Globus pallidus (tissue), 1 donor: ENCODE measurements at places on chromosomes 16 and 17.
A peak's percentile ranks its signal among the peaks of the same experiment; 100 is the strongest.

DNA sequence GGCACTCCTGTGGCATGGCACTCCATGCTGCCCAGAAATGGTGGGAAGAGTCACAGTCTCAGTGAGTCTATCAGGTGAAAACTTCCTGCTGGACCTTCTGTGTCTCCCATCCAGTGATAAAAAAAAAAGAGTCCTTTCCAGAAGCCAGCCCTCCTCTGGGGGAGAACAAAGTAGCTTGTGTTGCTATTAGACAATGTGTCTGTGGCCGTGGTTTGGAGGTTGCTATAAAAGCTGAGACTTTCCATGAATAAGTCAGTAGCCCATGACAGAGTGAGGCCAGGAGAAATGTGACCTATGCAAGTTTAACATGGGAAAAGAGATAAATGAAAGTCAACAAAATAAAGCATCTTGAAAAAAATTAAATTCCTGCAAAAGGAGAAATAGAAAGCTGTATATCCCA lies 250.7 kb upstream of the MON1B start:
- no peak for DNase-seq

- DNase-seq: peak; percentile 38
Measured at GRCh38 chr17:64984851-64985521, 65.7 kb upstream of the LRRC37A3 start.

DNA sequence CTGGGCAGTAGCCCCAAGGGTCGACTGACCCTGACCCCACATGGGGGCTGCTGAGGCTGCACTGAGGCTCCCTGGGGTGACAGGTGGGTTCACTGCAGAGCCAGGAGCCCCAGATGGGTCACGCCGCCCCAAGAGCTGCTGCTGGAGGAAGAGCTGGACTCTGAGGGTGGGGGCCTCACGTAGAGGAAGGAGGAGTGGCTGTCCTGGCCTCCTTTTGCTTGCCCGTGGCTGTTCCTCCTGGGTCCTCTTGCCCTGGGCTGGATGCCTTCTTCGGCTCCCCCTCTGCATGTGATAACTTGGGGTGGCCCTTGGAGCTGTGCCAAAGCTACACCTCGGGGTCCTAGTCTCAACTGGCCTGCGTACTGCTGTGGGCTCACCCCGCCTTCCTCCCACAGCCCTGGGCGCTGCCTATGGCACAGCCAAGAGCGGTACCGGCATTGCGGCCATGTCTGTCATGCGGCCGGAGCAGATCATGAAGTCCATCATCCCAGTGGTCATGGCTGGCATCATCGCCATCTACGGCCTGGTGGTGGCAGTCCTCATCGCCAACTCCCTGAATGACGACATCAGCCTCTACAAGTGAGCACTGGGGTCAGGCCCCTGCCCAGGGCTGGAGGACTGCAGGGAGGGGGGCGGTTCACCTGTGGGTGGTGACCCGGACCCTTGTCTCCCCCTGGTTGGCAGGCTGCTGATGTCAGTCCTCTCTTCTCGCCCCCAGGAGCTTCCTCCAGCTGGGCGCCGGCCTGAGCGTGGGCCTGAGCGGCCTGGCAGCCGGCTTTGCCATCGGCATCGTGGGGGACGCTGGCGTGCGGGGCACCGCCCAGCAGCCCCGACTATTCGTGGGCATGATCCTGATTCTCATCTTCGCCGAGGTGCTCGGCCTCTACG lies 1.1 kb upstream of the AMDHD2 start:
- DNase-seq: no peak

DNA sequence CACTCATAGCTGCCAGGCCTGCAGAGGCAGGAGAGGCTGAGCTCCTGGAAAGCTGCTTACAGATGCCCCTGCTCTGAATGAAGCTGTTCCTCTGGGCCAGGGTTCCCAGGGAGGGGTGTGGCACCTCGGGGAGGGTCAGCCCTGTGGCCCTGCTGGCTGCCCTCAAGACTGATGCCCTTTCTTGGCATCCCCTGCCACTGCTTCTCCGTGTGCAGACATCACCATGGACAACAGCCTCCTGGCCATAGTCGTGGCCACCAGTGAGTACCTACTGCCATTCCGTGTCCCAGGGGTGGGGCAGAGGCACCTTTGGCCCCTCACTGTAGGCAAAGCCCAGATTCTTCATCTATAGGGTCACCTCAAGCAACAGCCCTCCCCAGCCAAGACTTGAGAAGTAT lies 8.9 kb downstream of the MRPL27 start:
- no peak for DNase-seq

DNA sequence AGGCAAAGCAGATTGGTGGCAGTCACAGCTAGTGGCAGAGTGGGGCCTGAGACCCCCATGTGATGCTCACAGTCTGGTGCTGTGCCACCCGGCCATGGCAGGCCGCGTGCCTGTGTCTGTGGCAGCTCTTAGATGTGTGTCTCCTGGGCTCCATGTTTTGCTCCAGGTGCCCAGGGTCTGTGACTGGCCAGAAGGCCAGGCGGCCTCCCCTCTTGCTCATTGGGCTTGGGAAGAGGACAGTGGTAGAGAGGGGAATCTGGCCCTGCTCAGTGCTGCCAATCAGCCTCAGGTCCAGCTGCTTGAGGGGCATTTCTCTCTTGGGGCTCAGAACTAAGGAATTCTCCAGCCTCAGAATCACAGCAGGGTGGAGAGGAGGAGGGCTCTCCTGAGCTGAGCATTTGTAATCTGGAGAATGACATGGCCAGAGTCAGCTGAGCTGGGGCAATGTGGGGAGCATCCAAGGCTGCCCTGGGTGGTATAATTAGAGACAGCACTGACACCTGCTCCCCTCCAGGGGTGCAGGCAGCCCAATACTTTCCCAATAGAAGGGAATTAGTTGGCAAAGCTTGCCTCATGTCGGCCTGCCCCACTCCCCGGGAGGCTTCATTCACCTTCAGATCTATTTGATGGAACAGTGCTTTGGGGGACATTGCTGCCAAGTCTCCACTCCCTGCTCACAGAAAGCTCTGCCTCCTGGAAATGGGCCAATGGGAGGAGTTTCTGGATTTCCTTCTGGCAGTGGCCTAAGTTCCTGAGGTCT lies 2.7 kb upstream of the LASP1NB start:
- peak; percentile 49 for DNase-seq

DNA sequence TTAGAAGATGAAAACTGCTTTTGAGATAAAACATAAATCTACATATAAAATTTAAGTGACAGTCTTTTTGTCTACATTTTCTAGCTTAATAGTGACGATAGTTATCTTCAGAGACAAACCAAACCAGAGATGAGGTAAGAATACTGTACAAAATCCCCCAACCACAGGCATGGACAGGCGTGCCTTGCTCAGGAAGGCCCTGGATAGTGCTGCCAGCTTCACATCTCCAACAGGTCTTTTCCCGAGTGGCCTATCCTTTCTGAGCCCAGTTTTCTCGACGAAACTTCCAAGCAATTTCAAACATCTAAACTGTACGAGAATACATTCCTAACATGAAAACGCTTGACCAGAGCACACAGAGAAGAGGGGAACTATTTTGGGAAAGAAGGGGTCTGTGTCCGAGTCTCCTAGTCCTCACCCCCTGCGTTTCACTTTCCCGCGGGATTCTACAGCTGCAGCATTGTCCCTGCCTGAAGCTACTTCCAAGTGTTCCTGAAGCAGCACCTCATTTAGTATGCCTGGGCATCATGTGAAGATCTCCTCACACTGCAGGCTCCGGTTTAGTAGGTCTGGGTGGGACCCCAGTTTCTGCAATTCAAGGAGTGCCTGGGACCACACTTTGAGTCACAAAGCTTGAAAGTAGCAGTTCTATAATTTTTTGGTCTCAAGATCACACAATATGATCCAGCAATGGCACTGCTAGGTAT lies 37.8 kb downstream of the GNA13 start:
- no peak for DNase-seq

GRCh38 chr17:77404812-77405581 lies 264.2 kb downstream of the SEC14L1 start:
- no peak for DNase-seq

- peak; percentile 36 for DNase-seq
Measured at GRCh38 chr17:69511250-69511649, 96.8 kb downstream of the MAP2K6 start.

DNA sequence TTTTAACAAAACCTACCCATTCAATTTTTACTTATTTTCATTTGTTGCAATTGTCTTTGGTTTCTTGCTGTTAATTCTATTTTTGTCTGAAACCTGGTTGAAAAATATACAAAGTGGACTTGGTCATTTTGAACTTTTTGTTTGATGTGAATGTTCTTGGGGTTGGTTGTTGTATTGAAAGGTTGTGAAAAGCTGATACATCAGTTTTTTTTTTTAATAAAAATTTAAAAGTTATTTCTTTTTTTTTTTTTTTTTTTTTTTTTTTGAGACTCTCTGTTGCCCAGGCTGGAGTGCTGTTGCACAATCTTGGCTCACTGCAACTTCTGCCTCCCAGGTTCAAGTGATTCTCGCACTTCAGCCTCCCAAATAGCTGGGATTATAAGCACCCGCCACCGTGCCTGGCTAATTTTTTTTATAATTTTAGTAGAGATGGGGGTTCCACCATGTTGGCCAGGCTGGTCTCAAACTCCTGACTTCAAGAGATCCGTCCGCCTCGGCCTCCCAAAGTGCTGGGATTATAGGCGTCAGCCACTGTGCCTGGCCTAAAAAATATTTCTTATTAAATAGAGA lies 28.9 kb downstream of the WIPF2 start:
- DNase-seq: no peak

DNA sequence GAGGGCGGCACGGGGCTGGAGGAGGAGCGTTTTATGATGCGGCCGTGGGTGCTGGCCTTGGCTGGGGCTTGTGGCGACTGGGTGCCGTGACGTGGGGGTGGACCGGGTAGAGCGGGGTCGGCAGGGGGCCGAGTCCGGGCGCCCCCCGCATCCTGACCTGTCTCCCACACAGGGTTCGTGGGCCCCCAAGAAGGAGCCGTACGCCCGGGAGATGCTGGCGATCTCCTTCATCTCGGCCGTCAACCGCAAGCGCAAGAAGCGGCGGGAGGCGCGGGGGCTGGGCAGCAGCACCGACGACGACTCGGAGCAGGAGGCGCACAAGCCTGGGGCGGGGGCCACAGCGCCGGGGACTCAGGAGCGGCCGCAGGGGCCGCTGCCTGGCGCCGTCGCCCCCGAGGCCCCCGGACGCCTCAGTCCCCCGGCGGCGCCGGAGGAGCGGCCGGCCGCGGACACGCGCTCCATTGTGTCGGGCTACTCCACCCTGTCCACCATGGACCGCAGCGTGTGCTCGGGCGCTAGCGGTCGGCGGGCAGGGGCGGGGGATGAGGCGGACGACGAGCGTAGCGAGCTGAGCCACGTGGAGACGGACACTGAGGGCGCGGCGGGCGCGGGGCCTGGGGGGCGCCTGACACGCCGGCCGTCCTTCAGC lies 81.6 kb downstream of the ARHGAP23 start:
- no peak for DNase-seq

GRCh38 chr16:85436636-85437165 lies 176.4 kb upstream of the GSE1 start:
- no peak for DNase-seq

GRCh38 chr16:51012396-51012795 lies 138.7 kb downstream of the SALL1 start:
- no peak for DNase-seq

GRCh38 chr16:26071101-26071866 lies 379.5 kb downstream of the HS3ST4 start:
- no peak for DNase-seq

DNA sequence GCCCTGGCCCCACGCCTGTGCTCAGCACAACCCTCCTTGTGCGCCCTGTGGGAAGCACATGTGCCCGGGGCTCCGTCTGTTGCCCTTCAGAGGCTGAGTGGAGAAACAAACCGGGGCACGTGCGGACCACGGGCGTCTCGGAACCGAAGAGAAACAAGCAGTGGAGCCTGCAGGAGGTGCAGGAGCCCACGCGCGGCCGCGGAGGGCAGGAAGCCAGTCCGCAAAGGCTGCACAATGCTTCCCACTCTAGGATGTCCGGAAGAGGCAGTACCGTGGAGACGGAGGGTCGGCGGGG lies 75.5 kb upstream of the GNG13 start:
- DNase-seq: no peak

GRCh38 chr16:78574571-78574970 lies 475.1 kb downstream of the WWOX start:
- no peak for DNase-seq

DNA sequence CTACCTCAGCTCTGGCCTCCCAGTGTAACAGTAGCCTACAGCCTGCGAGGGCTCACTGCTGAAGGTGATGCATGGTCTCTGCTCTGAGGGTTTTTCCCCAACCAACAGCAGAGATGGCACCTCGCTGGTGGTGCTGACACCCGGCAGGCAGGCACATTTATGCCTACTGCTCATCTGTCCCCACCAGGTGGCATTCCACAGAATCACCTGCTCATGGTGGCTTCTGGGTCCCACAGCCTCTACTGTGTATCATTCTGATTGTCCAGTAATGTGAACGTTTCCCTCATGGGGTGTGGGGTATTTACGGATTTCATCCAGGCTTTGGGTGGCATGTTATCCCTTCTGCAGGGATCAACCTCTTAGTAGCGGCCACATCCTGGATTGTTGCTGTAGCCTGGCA lies 331.5 kb downstream of the SNX29 start:
- no peak for DNase-seq

GRCh38 chr17:40535924-40536294 lies 29.4 kb downstream of the CCR7 start:
- DNase-seq: no peak

DNA sequence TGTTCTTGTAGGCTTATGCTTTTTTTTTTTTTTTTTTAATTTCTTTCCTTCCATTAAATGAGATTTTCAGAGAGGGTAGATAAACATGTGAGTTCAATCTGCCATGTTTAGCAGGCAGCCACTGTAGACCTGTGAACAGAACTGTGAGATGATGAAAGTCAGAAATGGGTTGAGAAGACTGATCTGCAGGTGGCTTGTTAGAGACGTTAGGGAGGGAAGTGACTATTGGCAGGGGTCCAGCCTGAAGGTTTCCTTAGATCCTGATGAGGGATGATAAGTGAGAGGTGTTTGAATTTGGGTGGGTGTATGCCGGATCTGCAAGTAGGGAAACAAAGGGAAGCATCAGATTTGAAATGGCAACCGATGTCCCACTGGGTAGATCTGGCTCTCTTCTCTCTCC lies 157.8 kb downstream of the HS3ST3B1 start:
- DNase-seq: no peak

- DNase-seq: no peak
Measured at GRCh38 chr17:57849163-57849873, 526 bp downstream of the MRPS23 start.

DNA sequence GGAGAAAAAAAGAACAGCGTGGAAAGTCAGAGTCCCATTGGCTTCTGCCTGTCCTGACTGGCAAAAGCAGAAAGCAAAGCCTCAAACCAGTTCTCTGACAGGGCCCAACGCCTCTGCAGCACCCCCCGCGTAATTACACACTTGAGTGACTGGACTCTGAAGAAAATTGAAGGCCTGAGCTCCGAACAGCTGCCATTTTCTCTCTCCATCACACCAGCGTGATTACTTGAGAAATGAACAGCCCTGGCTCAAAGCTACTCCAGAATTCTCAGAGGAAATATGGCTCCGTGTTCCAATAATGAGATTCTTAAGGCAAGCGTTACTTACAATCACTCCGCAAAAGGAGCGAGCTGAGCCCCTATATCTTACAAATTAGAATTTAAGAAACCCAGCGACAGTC lies 142.7 kb upstream of the C17orf78 start:
- no peak for DNase-seq
